ENCODE measurements at places on chromosomes 7 and 10.

- no peak for DNase-seq
Measured at GRCh38 chr10:126227762-126228134, 160.5 kb downstream of the ADAM12 start.

DNA sequence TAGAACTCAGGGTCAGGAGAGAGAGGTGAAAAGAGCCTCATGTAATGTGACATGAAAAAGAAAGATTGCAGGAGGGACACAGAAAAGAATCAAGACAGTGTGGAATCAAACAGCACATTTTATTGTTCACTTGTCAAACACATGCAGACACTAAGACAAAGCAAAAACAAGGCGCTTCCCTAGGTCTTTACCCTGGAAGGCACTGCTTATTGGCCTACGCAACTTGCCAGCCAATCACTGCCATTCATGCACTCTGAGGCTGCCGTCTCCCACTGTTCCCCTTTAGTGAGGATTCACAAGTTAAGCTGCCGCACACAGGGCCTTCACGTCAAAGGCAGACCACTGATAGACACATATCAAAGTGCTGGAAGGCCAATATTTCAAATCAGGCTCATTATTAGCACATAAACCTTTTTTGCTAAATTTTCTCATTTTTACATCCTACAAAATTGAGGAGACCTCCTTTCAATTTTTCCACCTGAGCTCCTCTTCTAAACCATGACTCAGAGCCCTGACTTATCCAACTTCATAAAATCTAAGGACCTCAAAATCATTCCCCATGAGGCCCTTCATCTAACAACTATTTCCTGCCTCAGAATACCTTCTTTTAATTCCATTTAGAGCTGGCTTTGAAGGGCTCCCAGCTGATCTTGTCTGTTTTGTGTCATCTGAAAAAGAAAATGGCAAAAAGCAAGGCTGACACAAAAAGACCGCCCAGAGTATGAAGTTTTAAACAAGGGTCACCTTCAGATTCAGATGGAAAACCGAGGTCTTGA, 149.4 kb downstream of the CHCHD3 start:
- no peak for DNase-seq

GRCh38 chr10:6002809-6003510, 25.6 kb upstream of the IL15RA start:
- DNase-seq = no peak

DNA sequence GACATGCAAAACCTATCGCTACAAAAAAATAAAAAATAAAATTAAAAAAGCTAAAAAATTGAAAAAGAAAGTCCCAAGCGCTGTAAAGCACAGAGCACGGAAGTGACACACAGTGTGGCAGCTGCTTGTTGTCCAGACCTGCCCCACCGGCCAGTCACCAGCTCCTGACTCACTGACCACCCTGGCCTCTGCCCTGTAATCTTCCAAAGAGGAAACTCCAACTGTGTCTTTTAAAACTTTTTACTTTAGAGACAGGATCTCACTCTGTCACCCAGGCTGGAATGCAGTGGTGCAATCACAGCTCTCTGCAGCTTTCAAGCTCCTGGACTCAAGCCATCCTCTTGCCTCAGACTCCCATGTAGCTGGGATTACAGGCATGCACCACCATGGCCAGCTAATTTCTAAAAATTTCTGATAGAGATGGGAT, 23.6 kb downstream of the GNA12 start:
- DNase-seq = no peak

GRCh38 chr7:2580636-2581035, 21.9 kb downstream of the IQCE start:
- DNase-seq = no peak

- no peak for DNase-seq
Measured at GRCh38 chr7:92603089-92603445, 12.9 kb upstream of the FAM133B start.

DNA sequence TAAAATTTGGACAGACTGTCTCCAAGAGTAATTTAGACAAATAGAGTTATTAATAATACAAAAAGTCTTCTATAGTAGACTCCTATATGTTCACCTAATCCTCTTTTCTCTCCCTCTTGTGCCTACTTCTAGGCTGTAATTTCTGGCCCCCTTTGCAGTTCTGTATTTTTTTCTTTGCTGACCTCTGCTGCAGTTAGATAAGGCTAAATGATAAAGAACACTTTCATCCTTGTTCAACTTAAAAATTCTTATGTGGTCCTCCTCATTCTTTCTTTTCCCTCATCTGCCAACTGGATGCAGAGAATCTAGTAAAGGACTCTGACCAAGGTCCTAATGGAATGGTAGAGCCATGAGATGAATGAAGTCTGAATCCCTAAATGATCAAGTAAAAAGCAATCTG, 20.1 kb downstream of the GLCCI1 start:
- DNase-seq = no peak

DNA sequence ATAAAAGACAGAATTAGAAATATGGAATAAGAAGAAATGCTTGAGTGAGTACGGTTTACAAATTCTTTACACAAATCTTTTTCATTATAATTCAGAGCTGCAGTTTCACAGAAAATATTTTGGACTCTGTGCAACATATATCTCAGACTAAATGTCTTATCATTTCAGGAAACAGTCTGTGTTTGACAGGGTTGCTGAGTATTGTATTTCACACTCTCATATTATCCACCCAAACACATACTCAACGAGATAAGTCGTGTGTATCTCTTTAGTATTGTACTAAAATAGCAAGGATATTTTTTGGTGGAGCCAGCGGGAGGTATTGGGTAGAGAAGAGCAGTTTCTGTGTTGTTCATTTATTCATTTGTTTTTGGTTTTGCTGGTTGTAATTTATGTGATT, 39.0 kb upstream of the SLC39A12 start:
- DNase-seq = no peak

- DNase-seq = no peak
Measured at GRCh38 chr10:43695730-43696129, 47.0 kb upstream of the ZNF32 start.

GRCh38 chr7:118449797-118450567, 225.5 kb downstream of the ANKRD7 start:
- no peak for DNase-seq

- no peak for DNase-seq
Measured at GRCh38 chr7:12358694-12359093, 45.0 kb downstream of the VWDE start.

DNA sequence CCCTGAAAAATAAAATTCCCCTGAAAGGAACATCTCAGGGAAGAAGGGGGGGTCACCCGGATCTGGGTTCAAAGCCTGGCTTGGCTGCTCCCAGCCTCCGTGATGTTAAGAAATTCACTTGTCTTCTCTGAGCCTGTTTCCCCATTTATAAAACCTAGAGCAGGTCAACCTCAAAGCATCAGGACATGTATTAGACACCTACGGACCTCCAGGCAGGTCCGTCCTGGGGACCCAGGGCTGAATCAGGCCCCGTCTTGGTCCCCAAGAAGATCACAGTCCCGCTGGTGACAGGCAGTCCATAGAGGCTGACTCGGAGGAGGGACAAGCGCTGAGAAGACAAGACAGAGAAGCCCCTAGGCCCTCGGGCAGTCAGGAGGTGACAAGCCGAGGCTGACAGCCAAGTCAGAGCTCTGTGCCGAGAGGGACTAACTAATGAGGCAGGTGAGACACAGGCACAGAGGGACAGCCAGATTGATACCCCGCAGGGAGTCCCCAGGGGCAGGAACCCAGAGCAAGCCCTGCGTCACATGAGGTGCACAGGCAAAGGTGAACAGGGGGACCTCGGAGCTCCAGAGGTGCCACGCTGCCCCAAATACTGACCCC, 2.9 kb downstream of the MYL10 start:
- no peak for DNase-seq

DNA sequence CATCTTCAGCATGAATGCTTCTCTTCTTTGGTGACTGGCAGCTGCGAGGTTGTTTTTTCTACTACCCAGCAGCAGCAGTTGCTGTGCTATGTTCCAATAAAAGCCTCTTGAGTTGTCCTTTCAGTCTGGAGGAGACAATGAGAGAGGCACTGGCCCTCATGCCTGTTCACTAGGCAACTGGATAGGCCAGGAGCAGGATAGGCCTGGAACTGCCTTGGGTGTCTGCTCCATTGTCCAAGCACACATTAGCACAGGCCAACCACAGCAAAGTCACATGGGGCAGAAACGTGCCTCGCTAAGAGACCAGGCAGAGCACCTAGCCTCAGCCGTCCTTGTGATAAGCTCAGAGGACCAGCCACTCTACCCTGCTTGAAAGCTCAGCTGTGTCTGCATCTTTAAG, 76.9 kb upstream of the PDCD4 start:
- DNase-seq = no peak

DNA sequence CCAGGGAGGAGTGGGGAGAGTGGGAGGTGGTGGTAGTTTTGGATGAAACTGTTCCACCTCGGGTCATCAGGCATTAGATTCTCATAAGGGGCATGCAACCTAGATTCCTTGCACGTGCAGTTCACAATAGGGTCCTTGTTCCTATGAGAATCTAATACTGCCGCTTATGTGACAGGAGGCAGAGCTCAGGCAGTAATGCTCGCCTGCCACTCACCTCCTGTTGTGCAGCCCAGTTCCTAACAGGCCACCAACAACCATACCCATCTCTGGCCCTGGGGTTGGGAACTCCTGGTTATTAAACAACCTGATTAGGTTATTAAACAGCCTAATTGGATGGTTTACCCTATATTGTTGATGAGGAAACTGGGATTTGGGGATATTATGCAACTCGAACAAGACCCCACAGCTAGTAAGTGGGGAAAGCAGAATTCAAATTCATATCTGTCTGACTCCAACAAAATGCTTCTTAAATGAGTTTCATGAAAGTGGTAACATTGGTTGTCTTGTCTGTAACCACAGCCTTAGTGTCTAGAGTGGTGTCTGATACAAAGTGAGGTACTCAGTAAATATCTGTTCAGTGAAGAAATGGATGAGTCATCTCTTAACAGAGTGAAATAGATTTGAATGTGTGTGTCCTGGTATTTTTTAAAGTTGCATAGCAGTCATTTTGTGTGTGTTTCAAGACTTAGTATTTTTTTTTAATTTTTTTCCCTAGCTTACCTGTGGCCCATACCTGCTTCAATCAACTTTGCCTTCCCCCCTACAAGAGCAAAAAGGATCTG, 101.6 kb downstream of the HECTD2 start:
- DNase-seq = no peak

DNA sequence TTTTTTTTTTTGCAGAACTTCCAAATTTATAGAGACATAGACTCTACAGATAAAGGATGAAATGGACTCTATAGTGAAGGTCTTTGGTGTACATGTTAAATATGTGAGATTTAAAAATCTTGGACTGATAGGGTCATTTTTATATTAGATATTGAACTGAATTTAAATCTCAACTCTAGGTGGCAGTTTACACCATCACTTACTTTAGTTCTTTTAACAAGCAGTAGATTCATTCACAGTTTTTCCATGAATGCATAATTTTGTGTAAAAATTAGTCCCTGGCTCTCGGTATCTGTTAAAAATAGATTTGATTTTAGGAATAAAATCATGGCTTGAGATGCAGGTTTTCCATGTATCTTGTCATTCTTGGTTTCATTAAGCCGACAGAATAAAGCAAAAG, 31.1 kb upstream of the SNX13 start:
- DNase-seq = no peak

DNA sequence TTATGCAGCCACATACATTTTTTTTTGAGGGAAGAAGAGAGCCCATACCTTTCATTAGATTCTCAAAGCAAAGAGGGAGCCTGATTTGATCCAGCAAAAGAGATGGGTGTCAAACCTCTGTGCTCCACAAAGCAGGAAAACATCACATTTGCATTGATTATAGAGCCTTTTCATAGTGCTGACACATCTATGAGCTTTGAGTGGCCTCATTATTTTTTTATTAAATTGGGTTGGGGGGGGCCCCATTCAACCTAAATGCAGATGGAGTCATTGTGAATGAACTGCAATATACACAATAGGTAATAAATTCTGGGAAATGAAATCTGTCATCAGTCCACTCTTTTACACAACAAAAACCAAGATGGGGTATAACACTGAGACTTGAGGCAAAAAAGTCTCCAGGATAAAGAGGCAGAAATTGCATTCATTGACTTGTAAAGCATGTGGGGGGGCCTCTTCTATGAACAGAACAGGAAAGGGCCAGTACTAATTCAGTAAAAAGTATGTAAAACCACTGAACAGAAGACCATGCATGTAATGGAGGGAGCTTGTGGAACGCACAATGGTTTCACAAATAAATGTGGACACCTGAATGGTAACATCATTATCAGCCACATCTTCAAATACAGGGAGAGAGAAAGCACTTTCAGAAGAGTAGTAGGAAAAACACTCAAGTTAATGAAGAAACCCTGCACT, 17.7 kb upstream of the ASB4 start:
- DNase-seq = no peak

- no peak for DNase-seq
Measured at GRCh38 chr7:40354711-40355110, 219.9 kb downstream of the SUGCT start.

DNA sequence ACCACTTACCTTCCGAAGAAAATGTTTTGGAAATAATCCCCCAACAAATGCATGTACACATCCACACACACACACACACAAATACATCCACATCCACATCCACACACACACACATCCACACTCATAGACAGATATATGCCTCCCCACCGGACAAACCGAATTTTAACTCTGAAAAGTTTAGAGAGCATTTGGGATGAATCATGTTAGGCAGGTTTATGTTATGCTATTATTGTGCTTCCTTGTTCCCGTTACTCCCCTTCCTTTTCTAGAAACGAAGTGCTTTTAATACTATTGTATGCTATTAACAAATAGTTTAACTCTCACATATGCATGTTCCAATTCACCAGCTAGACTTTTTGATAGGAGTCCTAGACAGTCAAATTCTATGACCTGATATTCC, 91.5 kb downstream of the FAS start:
- no peak for DNase-seq

DNA sequence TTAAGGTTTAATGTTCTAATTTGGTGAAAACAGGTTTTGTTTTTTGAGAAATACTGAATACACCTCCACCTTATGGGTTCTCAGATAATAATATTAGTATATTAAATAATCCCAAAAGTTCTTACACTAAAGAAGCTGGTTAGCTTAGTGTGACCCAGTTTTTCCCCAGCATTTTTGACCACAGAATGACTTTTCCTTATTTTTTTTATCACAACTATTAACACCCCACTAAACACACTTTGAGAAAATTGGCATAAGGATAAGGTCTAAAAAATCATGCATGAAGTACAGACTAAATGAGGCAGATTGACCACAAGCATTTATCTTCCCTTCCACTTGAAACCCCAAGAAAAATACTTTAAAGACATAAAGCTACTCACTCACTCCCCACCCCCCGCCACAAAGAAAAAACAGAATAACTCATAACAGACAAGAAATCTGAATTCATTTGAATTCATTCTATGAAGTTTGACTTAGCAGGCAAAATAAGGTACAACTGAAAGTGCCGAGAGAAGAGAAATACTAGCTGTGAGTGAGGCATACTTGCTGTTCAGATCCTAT, 49.7 kb upstream of the WNT16 start:
- no peak for DNase-seq

- DNase-seq = no peak
Measured at GRCh38 chr7:7979558-7979957, 11.0 kb downstream of the GLCCI1 start.

GRCh38 chr7:22419488-22419887, 62.5 kb upstream of the RAPGEF5 start:
- DNase-seq = no peak
